ENCODE measurements at places on chromosomes 11 and 22.

DNA sequence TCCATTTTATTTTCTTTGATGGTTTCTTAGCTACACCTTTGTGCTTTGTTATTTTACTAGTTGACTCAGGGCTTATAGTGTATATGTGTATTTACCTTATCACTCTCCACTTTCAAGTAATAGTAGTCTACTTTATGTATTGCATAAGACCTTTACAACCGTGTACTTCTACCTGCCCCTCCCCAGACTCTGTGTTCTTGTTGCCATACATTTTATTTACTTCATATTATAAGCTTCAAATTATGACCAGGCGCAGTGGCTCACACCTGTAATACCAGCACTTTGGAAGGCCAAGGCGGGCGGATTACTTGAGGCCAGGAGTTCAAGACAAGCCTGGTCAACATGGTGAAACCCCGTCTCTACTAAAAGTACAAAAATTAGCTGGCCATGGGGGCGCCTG, 28.2 kb upstream of the CTSD start:
- DNase-seq: no peak

GRCh38 chr11:11580012-11580411, 41.8 kb downstream of the GALNT18 start:
- DNase-seq: no peak

DNA sequence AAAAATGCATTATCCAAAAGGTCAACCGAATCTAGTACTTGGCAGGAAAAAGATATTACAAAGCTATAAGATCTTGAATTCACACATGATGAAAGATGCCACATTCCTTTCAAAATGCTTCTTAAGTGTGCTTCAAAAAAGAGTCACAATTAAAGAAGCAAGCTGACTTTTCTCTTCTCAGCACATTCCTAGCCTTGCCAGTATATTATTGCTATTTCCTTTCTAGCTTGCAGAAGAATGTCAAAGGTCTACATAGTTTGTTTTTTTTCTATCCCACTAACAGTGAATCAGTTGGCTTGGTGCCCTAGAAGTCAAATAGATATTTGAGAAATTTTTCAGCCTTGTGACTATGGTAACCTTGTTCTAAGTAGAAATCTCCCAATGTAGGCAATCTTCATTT, 56.8 kb downstream of the GUCY1A2 start:
- DNase-seq: no peak

- no peak for DNase-seq
Measured at GRCh38 chr22:25484521-25485315, 79.8 kb upstream of the GRK3 start.

DNA sequence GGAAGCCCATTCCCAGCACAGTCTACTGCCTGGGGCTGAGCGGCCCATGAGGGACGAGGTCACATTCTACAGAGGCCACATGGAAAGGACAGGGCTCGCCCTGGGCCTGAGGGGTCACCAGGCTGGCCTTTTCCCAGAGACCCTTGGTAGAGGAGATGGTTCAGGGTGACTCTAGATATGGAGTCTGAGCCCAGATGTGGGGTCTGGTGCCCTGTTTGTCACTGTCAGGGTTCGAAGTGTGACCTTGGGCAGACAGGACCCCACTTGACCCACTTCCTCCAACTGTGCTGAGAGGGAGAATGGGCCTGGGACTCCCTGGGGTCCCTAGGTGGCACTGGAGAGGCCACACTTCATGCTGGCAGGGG, 81.0 kb downstream of the MYEOV start:
- DNase-seq: no peak

DNA sequence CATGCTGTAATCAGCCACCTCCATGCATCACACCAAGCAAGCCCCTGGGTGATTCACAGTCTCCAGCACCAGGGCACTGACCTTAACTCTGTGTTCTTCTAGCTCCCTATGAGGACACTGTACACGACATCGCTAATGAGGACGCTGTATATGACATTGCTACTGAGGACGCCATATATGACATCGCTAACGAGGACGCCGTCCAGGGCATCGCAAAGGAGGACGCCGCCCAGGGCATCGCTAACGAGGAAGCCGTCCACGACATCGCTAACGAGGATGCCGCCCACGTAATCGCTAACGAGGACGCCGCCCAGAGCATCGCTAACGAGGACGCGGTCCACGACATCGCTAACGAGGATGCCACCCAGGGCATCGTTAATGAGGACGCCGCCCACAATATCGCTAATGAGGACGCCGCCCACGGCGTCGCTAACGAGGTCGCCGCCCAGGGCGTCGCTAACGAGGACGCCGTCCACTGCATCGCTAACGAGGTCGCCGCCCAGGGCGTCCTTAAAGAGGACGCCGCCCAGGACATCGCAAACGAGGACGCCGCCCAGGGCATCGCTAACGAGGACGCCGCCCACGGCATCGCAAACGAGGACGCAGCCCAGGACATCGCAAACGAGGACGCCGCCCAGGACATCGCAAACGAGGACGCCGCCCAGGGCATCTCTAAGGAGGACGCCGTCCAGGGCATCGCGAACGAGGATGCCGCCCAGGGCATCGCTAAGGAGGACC, 34.5 kb upstream of the DGCR6L start:
- DNase-seq: no peak

GRCh38 chr11:9568854-9569587, 4.4 kb upstream of the WEE1 start:
- DNase-seq: no peak

DNA sequence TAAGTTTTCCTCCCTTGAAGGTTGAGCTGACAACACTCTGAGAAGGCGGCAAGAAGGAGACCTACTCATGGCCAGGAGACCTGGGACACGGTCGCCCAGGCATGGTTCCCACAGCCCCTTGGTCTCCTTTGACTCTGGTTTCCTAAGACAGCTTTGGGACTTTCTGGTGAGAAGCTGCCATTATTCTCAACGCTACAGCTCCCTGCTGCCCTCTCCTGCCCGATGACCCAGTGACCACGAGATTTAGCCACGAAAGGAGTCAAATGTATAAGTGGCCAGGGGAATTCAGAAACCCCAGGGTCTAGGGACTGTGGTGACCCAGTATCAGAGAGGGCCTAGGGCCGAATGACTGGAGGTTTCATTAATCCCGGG, 699 bp upstream of the SDF2L1 start:
- DNase-seq: no peak

GRCh38 chr11:12845163-12845562, 164.0 kb upstream of the RASSF10 start:
- DNase-seq: no peak

DNA sequence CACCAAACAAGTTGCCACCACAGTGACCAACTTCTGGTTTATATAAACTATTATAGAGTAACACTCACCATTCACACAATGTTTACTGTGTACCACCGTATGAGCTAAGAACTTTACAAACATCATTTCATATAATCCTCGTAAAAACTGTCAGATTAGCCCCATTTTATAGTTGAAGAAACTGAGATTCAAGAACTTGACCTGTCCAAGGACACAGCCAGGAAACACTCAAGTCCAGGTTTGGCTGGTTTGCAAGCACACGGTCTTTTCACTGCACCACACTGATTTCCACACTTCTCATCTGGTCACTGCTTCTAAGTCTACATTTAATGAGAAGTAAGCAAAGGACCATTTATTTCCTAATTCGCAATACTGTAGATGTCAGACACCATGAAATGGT, 3.7 kb downstream of the MORC2 start:
- DNase-seq: no peak

GRCh38 chr22:17237038-17237668, 17.9 kb upstream of the ADA2 start:
- no peak for DNase-seq

GRCh38 chr11:34124885-34125668, 19.6 kb downstream of the NAT10 start:
- DNase-seq: no peak

All from T follicular helper cell (primary cell).